ENCODE measurements at places on chromosomes 6 and 20. TPM values are rescaled to one million over a fixed set of nuclear protein-coding genes. Genes with fewer than 3 reads are reported as not detected.

SLC44A4 gene
- total RNA-seq = 0.74 TPM

- H3K36me3 ChIP-seq = no peaks in the 10 kb centered on the region
- H3K27me3 ChIP-seq = peaks cover 77% of the 10 kb centered on the region
- no peaks in the 10 kb centered on the region for H3K4me1 ChIP-seq
- no peak overlapping the region for H3K4me3 ChIP-seq
- no peak overlapping the region for H3K27ac ChIP-seq
These were observed 187.1 kb upstream of the RNF217 start for GRCh38 chr6:124775121-124775520.

- no peaks in the 10 kb centered on the region for H3K4me1 ChIP-seq
- peaks cover 3% of the 10 kb centered on the region for H3K27me3 ChIP-seq
- no peak overlapping the region for H3K4me3 ChIP-seq
- no peaks in the 10 kb centered on the region for H3K36me3 ChIP-seq
- no peak overlapping the region for H3K27ac ChIP-seq
These were observed 3.5 kb downstream of the CST7 start for GRCh38 chr20:24952376-24953208.

DNA sequence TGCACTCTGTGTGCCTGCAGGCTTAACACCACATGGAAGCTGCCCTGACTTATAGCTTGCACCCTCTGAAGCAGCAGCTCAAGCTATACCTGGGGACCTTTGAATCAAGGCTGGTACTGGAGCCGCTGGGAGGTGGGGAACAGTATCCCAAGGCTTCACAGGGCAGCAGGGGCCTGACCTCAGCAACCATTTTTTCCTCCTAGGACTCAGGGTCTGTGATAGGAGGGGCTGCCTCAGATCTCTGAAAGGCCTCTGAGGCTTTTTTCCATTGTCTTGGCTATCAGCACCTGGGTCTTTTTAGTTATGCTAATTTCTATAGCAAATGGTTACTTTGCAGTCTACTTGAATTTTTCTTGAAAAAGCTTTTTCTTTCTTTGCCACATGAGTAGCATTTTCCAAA lies 80.2 kb upstream of the OPRM1 start:
- no peak for DNase-seq
- H3K27ac ChIP-seq = no peak overlapping the region
- H3K36me3 ChIP-seq = no peaks in the 10 kb centered on the region
- H3K4me1 ChIP-seq = no peaks in the 10 kb centered on the region
- H3K27me3 ChIP-seq = peaks cover 22% of the 10 kb centered on the region

GRCh38 chr6:5457983-5458683 lies 196.8 kb downstream of the FARS2 start:
- H3K4me3 ChIP-seq = no peak overlapping the region
- no peaks in the 10 kb centered on the region for H3K36me3 ChIP-seq
- no peak for DNase-seq
- H3K4me1 ChIP-seq = no peaks in the 10 kb centered on the region
- H3K27ac ChIP-seq = no peak overlapping the region

DNA sequence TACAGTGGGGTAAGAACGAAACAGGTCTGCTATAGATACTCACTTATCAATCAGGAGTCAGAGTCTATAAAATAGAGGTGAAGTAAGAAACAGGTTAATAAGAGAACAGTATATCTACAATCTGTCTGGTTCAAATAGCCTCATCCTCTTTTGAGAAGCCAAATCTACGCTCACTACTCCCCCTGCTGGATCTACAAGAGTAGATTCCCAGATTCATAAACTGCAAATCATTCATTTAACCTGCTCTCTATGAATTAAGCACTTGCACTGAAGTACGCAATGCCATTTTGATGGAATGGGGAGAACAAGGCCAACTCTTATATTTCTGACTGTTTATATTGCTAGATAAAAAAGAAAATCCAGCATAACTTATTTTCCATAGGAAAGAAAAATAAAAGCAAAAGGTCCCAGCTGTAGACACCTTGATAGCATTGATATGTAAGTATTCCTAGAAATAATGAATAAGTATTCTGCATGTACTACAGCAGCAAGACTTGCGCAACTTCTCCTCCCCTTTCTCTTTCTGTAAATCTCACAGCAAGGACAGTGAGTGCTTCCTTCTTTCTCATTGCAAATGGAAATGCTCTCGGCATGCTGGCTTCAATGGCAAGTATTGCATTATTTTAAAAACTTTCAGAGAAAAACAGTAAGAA lies 92.3 kb downstream of the RFX6 start:
- DNase-seq = peak; percentile 57
- no peaks in the 10 kb centered on the region for H3K4me1 ChIP-seq
- no peak overlapping the region for H3K27ac ChIP-seq
- H3K4me3 ChIP-seq = no peak overlapping the region

CTCFL gene
- 0.34 TPM for total RNA-seq

LPA gene
- not detected for total RNA-seq

- H3K27me3 ChIP-seq = no peaks in the 10 kb centered on the region
- no peaks in the 10 kb centered on the region for H3K4me1 ChIP-seq
- H3K36me3 ChIP-seq = no peaks in the 10 kb centered on the region
- H3K4me3 ChIP-seq = no peak overlapping the region
- no peak overlapping the region for H3K27ac ChIP-seq
These were observed 104.9 kb upstream of the PREP start for GRCh38 chr6:105507811-105508210.

- no peaks in the 10 kb centered on the region for H3K4me1 ChIP-seq
- H3K27me3 ChIP-seq = no peaks in the 10 kb centered on the region
- no peak overlapping the region for H3K27ac ChIP-seq
- no peak for DNase-seq
These were observed 21.7 kb downstream of the HIVEP1 start for GRCh38 chr6:12033770-12034169.

EPM2A gene
- total RNA-seq = 6.4 TPM

Measured in HCT116 (cell line).